Stimulated activated CD8-positive, alpha-beta memory T cell treated with anti-CD3 and anti-CD28 coated beads, Interleukin-15, amount 100 ng/mL, for 48 hours (primary cell): ENCODE measurements at places on chromosomes 4 and X.

- no peak for DNase-seq
Measured at GRCh38 chrX:21745756-21746155, 12.2 kb downstream of the SMPX start.

DNA sequence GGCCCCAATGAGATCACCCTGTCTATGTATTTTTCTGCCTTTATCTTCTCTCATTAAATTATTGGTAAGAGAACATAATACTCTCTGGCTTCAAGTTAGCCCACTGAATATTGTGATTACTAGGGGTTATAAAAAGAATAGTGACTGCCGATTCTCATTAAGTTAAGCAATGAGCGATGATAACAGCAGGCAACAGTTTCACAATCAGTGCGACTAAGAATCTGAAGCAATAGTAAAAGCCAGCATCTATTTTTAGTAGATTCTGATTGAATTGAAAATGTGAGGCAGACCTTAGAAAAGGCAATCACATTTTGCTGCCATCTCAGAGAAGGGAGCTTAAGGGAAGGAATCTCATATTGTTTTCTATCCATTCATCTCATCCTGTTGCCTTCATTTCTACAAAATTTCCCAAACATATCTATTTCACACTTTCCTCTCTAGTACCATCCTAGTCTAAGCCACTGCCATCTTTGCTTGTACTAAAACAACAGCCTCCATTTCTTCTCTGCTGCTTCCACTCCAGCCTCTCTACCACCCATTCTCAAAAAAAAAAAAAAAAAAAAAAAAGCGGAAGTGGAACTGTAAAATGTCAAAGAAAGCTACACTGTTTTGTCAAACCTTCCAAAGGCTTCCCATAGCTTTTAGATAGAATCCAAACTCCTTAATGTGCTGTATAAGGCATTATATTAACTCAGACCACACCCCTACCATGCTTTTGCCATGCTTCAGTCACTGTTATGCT is 17.4 kb downstream of the GABRA4 start:
- DNase-seq, result no peak

DNA sequence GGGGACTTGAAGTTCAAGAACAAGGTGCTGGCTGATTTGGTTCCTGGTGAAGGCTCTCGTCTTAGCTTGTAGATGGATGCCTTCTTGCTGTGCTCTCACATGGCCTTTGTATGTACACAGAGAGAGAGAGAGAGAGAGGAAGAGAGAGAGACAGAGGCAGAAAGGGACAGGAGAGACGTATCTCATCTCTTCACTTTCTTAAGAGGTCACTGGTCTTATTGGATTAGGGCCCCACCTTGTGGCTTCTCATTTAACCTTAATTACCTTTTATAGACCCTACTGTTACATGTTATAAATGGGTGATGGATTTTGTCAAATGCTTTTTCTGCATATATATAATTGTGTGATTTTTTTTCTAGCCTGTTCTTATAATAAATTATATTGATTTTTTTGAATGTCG is 1444.2 kb downstream of the ADGRL3 start:
- no peak for DNase-seq

GRCh38 chrX:136318156-136318555 is 17.4 kb downstream of the ADGRG4 start:
- no peak for DNase-seq

- DNase-seq, result no peak
Measured at GRCh38 chr4:60223208-60223923, 976.8 kb upstream of the ADGRL3 start.

DNA sequence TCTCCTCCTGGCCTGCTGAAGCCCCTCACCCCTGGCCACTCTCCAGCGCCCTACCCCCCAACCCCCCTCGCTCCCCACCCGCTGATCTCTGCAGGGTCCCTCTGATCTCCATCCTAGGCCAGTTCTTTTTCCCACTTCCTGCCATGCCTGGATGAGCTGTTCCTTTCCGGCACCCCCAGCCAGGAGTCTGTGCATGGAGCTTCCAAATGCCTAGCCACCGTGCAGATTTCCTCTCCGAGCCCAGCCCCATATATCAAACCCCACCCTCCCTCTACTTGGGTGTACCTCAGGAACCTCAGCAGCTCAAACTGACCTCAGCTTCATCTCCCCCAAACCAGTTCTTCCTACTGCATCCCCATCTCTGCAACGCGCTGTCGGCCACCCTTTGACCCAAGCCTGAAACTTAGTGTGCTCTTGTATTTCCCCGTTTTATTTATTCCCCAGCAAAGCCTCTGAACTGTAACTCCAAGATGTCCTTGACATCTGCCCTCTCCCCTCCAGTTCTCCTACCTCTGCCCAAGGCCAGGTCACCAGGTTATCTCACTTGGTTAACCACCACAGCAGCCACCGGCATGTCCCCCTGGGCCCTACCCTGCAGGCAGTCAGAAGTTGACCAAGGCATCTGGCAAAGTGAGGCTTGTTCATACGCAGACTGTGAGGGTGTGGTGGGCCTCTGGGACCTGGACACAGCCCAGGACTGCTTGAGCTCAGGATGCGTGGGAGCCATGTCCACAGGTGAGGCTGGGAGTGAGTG is 194.9 kb upstream of the PSAPL1 start:
- DNase-seq, result no peak

GRCh38 chr4:152468408-152468807 is 67.5 kb downstream of the FBXW7 start:
- DNase-seq, result no peak

DNA sequence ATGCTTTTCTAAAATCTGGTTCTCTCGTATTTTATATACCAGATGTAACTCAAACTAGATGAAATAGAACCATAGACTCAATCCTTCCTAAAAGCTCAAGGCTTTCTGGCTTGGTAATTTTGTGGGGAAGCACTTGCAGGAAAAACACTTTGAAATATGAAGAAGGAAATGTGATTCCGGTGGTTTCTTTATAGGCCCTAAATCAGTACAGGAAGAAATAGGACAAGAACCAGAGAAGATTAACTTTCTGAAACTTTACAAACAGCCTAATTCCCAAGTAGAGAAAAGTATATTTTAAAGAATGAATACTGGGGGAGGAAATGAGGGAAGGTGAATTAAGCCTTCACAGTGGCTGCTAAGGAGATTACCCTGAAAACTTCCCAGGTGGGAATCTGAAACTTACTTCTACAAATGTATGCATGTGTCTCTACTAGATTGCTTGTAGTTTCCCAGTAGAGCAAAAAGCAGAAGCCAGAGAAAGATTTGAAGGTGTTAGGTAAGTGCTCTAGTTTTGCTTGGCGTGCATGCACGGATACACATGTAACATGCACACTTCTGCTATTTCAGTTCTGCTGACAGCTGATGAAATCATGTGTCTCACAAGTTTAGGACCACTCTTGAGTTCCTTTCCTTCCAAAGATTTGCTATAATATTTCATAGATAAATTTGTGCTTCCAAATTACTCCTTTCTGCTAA is 92.1 kb downstream of the AFF1 start:
- DNase-seq, result no peak

DNA sequence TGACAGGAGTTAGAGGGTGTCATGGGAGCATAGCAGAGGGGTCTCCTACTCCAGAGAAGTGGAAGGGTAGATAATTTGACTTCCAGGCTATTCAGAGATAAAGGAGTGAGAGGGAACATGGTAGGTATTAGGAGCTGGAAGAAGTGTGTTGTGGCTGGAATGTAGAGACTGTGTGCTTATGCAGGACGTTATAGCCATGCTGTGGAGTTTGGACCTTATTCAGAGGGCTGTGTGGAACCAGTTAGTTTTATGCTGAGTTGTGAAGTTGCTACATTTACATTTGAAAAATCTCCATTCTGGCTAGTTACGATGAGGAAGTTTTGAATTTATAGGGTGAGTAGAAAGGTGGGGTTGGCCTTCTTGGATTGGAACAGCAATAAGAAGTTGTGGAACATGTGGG is 67.5 kb downstream of the FIP1L1 start:
- no peak for DNase-seq

- DNase-seq, result no peak
Measured at GRCh38 chr4:165118256-165118909, 5.7 kb upstream of the TMEM192 start.

DNA sequence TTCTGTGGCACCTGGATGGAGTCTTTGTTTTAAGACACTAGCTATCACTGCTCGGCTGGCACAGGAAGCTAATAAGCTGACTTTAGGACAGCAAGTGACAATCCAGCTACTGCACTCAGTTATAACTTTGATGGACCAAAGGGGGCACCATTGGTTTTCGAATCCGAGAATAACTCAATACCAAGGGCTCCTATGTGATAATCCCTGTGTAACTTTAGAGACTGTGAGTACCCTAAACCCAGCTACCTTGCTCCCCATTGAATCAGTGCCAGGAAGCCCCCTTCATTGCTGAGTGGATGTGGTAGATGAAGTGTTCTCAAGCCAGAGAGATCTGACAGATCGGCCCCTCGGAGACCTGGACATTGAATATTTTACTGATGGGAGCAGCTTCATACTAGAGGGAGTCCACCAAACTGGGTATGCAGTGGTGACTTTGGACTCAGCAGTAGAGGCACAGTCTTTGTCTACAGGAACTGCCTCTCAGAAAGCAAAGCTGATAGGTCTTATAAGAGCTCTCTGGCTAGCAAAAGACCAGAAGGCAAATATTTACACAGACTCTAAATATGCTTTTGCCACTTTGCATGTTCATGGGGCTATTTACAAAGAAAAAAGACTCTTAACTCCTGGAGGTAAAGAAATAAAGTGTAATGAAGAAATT is 35.5 kb upstream of the UGT2B7 start:
- DNase-seq, result no peak

DNA sequence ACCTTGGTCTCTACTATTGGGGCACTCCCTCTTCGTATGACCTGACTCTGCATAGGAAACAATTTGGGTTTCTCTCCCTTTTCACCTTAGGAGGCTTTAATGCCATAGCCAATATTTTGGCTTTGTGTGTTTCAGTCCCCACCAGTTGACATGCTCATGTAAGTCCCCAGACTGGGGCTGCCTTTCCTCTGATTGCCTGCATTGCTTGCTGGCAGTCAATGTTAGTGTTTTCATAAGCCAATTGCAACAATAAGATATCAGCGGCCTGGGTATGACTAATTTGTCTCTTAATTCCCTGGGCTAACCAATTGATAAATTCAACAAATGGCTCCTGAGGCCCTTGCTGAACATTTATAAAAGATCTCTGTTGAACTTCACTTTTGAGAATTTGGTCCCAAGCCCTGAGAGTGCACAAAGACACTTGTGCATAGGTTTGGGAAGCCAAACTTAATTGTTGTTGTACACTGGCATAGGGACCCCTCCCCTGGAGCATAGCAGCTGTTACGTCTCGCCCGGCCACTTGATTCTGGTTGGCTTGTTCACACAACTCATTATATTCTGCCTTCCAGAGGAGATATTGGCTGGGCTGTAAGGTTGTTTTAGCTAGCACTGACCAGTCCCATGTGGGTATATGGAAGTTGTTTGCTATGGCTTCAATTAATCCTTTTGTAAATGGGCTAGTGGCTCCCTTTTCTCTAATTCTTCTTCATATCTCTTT is 206.2 kb downstream of the PABPC4L start:
- DNase-seq, result no peak

DNA sequence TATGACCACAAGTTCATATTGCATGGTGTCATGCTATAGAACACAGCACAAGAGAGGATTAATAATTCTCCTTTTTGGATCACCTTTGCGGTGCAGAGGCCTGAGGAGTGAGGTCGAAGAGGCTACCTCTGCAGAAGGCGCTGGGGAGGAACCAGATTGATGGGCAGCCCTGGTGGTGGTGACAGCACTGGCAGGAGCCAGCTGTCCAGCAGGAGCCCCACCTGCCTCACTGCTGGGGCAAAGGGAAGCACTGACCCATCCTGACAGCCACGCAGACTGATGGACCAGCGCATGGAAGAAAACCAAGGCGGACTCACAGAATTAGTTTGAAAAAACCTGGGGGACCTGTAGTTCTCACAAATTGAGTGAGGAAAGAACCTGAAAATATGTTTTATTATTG is 50.9 kb downstream of the COX18 start:
- no peak for DNase-seq

GRCh38 chr4:108166441-108167315 is 2.1 kb downstream of the LEF1 start:
- DNase-seq, result peak; percentile 63

- DNase-seq, result no peak
Measured at GRCh38 chrX:24703185-24703494, 9.4 kb downstream of the POLA1 start.

- no peak for DNase-seq
Measured at GRCh38 chr4:174216799-174217272, 66.6 kb downstream of the FBXO8 start.

GRCh38 chr4:139455126-139455538 is 1.2 kb downstream of the RAB33B start:
- no peak for DNase-seq

DNA sequence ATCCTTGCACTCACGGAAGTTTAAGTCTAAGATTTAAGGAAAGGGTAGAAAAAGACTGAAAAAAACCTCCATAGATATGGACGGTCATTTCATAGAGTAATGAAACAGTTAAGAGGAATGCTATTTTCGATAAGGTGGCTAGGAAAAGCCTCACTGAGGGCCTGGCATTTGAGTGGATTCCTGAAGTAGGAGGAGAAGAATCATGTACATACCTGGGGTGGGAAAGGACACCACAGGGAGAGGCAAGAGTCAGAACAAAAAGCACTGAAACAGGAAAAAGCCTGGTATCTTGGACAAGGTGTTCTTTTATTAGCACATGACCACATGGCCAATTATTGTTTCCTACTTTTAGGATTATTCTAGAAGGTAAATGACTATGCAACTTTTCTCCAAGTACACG is 547.2 kb upstream of the DIPK2B start:
- no peak for DNase-seq

DNA sequence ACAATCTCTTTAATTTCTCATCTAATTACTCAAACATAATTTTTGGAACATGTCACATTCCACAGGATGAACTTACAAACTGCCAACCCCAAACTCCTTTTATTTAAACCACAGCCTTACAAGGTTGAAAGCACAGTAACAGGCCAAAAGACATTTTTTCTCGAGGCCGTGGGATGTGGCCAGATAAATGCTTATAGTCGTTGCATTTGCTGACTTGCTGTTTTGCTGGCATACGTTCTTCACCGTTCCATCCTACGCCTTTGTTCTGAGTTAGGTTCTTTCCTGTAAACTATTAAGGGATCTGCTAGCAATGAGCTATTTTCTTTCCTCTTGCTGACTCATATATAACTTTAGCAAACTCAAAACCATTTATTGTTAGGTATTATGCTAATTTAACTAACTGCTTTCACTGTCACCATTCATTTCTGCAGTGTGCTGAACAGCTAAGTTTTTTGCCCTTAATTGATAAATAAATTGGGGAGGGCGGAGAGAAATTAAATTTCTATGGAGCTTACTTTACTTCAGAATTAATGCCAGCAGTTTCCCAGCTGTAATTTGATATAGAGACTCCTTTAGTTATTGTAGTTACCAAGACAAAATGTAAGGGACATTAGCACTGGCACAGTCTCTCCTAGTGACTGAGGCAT is 135.1 kb upstream of the PACRGL start:
- DNase-seq, result no peak

GRCh38 chr4:102734116-102734515 is 26.7 kb downstream of the MANBA start:
- no peak for DNase-seq
